Left renal pelvis (tissue), 4 donors: ENCODE measurements at places on chromosomes 13 and 19. TPM values are rescaled to one million over a fixed set of nuclear protein-coding genes. Genes with fewer than 3 reads are reported as not detected.

DNA sequence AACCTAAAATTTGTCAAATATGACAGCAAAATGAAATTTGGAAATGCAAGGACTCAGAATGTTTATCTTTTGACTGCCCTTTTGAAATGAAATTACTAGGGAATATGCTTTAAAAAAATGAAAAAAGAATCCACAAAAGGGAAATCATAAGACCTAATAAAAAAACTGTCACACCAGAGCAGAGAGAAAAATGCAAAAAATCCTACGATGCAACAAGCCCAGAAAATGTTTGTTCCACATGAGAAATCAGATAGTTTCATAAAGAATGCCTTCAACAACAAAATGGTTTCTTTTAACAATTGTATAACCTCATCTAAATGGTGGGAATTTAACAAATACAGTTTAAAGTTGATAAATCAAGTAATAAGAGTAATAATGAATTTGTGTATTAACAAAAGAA, 8.0 kb downstream of the LPAR6 start:
- no peak for DNase-seq

- DNase-seq: no peak
Measured at GRCh38 chr19:2476451-2477140, 669 bp downstream of the GADD45B start.

DNA sequence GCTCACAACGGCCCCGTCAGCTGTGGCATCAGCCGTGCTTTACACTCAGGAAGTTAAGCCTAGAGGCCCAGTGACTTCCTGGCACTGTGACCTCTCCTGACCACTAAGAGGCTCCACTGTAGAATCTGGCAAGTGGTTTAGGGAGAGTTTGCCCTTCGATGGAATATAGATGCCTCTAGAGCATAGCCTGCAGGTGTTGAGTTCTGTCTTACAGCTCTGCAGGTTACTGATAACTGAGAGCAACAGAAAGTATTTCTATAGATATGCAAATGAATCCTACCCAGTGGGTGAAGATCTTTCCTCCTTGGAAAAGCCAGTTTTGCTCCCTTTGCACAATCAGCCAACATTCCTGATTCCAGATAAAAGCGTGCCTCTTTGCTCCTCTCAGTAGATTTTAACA, 35.8 kb downstream of the ATP12A start:
- no peak for DNase-seq

Gene NCAN
- 0.14 TPM for polyA plus RNA-seq

- DNase-seq: no peak
Measured at GRCh38 chr13:46685006-46685730, 111.8 kb downstream of the ESD start.
